WERI-Rb-1 (cell line): ENCODE measurements at places on chromosomes 6 and 20.
A peak's percentile ranks its signal among the peaks of the same experiment; 100 is the strongest.

DNA sequence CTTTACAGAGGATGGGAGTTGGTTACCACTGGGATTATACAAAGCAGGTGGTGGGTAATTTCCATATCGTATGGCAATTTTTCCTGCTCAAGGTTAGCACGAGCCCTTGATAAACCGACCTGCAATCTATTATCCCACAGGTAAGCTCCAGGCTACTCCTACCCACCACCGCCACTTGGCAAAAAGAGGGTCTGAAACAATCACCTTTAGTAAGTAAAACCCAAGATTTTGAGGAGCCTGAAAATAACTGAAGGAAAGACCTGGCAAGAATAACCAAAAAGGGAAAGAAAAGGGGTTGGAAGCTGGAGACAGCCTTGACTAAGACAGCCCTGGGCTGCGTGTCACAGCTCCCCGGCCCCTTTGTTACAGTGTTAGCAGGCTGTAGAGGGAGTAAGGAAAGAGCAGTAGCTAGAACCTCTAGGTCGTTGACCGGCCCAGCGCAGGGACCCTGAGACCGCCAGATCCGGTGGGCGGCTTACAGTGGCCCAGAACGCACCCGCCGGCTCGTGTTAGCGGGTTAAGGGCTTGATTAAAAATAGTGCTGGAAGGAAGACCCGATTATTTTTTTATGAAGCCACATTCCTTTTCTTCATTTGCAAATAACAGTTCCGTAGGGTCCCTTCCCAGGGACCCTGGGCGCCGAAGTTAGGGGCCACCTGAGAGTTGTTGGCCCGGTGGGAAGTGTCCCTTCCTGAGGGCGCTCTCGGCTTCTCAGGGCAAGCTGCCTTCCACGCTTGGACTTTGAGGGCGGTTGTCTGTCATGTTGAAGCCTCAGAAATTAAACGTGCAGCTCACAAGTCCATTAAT, 30.5 kb downstream of the TFAP2B start:
- DNase-seq, result peak; percentile 42

GRCh38 chr20:25308671-25309394, 60.9 kb downstream of the PYGB start:
- no peak for DNase-seq

GRCh38 chr6:30882759-30883684, 1.3 kb upstream of the DDR1 start:
- DNase-seq, result peak; percentile 91

DNA sequence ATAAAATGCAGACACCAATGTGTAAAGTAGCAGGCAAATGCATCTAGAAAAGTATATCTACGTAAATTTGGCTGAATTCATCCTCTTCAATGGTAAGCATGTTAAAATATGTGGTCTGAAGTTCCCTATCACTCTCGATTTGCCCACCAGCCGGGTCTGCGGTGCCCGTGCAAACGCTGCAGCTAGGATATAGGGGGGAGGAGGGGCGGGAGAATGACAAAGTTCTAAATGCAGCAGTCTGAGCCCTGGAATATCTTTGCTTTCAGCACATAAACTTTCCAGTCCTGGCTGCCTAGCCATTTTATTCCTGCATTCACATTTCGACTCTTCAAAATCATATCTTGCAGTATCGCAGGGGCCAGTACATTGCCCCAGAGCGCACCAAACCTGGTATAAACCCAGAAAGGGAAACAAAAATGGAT, 708 bp downstream of the NRN1 start:
- DNase-seq, result no peak

DNA sequence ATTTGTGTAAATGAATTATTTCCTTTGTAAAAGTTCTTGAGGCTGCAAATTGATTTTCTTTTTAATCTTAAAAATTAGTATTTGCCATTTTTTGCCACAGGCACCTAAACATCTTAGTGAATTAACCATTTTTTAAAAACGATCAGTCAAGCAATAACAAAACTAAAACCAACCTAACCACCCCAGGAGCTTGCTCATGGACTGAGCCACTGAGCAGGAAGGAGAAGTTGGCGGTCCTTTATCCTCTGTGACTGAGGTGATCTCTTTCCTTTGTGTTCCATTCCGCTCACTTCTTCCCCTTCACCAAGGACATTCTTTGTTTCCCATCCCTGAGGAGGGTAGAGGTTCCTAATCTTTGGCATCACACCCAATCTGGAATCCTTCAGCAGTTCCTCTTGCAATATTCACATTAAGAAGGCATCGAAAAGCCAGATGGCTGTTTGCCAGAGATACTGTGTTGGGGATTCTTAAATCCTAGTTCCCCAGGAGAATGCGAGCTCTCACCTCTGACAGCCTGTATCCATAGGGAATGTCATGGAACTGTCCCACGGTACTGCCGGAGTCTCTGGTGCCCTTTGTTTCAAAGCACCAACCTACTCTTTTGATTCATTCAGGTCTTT, 30.5 kb downstream of the RPRD1B start:
- DNase-seq, result no peak

- DNase-seq, result no peak
Observed at GRCh38 chr6:15761045-15761502, 98.2 kb upstream of the DTNBP1 start.

DNA sequence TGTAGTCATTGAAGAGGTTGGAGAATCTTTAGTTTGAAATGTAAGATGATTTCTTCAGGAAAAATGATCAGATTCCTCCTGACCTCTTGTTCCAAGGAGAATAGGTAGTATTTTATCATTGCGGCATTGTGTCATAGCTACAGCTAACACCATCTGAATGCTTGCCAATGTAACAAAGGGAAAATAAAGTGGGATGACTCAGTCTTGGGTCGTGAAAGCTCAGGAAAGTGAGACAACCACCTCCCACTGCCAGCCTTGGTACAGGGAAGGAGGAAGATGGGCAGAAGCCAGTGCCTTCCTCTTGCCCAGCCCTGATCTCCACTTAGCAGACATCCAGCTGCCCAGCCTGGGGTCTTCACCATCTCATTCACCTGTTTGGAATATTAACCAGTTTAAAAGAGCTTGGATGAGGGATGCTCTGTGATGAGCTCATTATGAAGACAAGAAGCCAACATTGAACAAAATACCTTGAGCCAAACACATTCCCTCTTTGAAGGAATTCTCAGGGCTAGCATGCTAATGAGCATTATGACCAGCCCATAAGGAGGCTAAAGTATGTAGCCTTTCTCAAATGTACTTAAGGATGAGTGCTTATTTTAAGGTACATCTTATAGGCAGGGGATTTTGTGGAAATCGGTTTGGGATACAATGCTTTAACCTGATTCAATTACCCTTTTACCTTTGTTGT, 40.0 kb upstream of the APCDD1L start:
- DNase-seq, result no peak

DNA sequence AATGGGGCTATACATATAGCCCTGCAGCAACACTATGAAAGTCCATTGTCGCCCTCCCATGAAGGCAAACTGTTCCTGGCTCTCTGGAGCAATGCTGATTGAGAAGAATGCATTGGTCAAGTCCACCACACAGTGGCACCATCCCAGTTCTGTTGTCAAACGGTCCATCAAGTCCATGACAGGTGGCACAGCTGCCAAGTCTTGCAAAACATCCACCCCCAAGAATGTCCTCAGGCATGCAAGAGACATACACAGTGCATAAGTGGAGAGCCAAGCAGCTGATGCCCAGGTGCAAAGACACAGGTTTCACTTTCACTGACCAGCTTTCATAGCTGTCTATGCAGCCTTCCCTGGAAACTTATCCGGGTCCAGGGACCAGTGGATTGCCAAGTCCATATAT, 17.5 kb downstream of the ZNF391 start:
- DNase-seq, result no peak

- no peak for DNase-seq
Observed at GRCh38 chr6:80636689-80637088, 530.2 kb downstream of the BCKDHB start.

DNA sequence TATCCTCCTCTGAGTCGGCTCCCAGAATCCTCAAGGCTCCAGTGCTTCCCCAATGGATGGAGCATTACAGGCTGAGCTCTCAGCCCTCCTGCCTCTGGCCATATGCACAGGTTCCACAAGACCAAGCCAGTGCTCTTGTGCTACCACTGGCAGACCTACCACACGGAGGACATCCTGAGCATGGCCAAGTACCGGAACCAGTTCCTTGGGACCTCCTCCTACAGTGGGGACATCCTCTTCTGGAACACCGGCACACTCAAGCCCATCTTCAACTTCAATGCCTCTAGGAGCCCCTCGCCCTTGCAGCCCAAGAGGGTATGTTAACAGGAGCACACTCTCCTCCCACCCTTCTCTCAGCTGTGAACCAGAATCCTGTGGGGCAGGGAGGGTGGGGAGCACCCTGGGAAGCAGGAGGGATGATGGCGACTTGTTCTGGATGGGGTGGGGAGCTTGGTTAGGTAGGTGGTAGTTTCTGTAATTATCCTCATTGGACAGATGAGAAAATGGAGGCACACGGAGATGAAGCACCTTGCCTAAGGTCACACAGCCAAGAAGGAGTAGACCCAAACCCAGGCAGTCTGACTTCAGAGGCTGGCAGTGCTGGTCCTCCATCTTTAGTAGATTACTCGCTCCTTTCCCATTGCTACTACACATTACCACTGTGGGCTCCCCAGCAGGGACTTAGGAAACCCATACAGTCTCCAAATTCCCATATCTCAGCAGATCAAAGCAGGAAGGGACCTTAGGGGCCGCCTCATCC, 58.6 kb downstream of the EFCAB8 start:
- no peak for DNase-seq

DNA sequence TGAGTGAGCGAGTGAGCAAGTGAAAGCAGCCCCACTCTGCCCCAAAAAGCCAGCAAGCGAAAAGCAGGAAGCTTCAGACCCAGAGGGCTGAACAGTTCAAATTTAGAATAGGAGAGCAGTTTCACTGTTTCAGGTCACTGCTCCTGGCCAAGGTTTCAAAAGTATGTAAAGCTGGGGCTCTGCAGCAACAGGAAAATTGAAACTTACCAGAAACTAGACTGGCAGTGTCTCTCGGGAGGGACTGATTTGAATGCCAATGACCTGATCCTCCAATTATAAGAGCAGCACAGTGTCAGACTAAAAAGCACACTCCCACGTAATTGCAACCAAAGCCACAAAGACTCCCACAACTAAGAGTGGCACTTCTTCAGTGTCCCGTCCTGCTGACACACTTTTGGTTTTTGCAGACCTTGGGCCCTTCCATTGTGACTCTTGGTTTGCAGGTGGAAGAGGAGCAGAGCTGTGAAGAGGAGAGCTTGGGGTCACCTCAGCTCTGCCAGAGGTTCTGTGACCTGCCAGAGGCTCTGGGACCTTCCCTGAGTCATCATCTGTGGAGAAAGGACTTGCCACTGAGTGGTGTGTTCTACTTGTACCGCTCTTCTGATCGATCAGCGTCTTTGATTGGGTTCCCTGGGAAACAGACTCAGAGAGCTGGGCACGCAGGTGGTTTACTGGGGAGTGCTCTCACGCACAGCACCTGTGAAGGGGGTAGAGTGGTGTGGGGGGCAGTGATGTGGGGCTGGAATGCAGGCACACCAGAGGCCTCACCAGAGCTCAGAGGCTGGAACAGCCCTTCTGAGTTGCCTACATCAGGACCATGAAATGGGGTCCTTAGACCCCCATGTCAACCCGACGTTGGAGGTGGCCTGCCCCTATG, 52.7 kb upstream of the PTGIS start:
- no peak for DNase-seq

GRCh38 chr20:61968932-61969331, 96.7 kb downstream of the TAF4 start:
- DNase-seq, result no peak

DNA sequence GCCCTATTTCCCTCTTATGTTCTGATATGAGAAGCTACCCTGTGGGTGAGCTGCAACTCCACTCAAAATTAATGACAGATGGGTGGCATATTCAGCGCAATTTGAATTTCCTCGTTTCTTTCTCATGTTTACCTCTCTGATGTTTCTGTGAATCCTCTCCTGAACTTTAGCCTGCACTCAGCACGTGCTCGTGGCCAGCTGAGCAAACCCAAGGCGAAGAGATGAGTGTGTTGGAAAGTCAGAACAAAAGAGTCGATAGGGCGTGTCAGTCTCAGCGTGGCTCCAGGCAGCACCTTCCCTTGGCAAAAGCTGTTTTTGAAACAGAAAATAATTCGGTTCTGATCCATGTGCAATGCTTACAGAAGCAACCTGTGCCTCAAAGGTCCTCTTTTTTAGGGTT, 226.1 kb upstream of the GMDS start:
- no peak for DNase-seq

- DNase-seq, result no peak
Observed at GRCh38 chr6:21554286-21554685, 39.3 kb upstream of the SOX4 start.

GRCh38 chr6:169190144-169190584, 63.5 kb downstream of the THBS2 start:
- no peak for DNase-seq

DNA sequence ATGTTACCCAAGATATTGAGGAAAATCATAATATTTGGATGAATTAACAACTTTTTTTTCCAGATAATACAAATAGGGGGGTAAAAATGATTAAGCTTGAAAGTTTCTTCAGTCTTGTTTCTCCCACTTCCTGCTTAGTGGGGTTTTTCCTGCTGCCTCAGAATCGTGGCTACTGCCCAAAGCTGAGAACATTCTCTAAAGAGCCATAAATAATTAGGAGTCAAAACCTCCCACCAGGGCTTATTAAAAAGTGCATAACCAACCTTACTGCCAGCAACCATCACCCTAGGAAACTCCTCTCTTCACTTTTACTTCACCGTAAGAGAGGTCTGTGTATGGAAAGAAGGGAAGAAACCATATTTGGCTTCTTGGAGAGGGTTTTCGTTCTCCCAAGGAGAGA, 9.0 kb upstream of the LCA5 start:
- DNase-seq, result no peak

GRCh38 chr20:60326821-60327220, 368.6 kb downstream of the CDH26 start:
- DNase-seq, result no peak

- DNase-seq, result no peak
Observed at GRCh38 chr6:74066168-74066871, 370.3 kb downstream of the CD109 start.

- no peak for DNase-seq
Observed at GRCh38 chr6:27468334-27468733, 4.6 kb downstream of the ZNF184 start.

GRCh38 chr6:114638341-114638740, 295.5 kb upstream of the HS3ST5 start:
- no peak for DNase-seq

- DNase-seq, result no peak
Observed at GRCh38 chr6:26525838-26526237, 12.3 kb upstream of the HMGN4 start.

- DNase-seq, result no peak
Observed at GRCh38 chr6:168994956-168995355, 258.7 kb downstream of the THBS2 start.

GRCh38 chr6:155813548-155813947, 357.9 kb upstream of the NOX3 start:
- DNase-seq, result no peak

DNA sequence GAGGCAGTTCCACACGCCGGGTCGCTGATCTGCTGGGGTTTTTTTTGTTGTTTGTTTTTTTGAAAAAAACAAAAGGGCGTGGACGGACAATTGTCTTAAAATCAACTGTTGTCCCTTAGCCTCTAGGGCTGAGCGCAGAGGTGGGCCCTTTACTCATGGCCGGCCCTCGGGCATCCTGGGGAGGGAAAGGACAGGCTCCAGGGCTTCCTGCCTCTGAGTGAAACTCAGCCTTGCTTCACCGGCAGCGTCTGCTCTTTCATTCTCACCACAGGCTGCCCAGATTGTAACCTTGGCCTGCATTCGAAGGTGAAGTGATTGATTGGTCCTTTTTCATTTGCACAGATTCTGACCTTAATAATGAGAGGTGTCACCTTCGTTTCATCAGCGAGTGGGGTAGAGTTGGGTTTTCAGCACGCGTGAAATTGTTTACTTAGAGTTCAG, 797 bp downstream of the SMIM13 start:
- DNase-seq, result peak; percentile 60

- DNase-seq, result no peak
Observed at GRCh38 chr6:25334793-25335192, 55.6 kb downstream of the CARMIL1 start.

- no peak for DNase-seq
Observed at GRCh38 chr6:53770780-53771249, 24.0 kb upstream of the LRRC1 start.
